ENCODE measurements at places on chromosomes 12 and 14.

GRCh38 chr12:52495389-52495788 lies 2.3 kb upstream of the KRT6A start:
- no peak for DNase-seq

DNA sequence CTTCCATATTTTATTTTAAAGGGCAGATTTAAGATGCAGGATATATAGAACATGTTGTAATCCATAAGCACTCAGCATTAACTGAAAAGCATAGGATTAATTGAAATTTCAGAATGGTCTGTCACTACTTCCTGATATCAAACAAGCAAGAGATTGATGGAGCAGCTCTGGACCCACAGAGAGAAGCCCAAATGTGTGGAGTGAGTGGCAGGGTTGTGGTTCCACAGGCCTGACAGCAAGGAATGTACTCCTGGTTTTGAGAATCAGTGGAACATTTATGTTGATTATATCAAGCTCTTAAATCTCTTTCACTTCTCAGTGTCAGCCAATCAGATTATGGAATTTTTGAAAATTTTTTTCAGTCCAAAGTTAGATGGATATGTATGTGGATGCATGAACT lies 267.6 kb upstream of the PRICKLE1 start:
- no peak for DNase-seq

GRCh38 chr14:53295985-53296582 lies 143.0 kb upstream of the DDHD1 start:
- no peak for DNase-seq

DNA sequence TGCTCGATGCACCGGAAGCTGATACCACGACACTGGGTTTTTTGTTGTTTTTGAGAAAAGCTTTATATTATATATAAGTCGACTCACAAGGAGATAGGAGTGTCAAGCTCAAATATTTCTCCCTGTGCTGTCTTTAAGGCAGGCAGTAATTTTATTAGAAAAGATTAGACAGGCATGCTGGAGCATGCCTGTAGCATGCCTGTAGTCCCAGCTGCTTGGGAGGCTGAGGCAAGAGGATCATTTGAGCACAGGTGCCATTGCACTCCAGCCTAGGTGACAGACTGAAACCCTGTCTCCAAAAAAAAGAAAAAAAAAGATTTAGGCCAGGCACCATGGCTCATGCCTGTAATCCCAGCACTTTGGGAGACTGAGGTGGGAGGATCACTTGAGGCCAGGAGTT lies 51.8 kb downstream of the GNS start:
- DNase-seq: no peak

DNA sequence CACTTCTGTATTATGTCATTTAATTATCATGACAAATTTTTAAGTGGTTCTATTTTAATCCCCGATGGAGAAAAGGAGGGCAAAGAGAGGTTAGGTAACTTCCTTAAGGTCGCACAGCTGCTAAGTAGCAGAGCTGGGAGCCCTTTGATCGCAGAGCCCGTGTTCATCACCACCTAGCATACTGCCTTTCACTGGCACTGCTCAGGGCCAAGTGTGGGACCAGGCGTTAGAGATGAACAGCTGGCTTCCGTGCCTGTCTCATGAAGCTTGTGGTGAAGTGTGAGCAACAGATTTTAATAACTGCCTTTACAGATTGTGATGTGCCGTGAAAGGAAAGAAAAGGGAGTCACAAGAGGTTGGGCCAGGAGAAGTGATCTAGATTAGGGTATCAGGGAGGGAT lies 273.6 kb downstream of the AKAP6 start:
- DNase-seq: no peak

- DNase-seq: no peak
Measured at GRCh38 chr12:107480836-107481608, 204.6 kb upstream of the PWP1 start.

DNA sequence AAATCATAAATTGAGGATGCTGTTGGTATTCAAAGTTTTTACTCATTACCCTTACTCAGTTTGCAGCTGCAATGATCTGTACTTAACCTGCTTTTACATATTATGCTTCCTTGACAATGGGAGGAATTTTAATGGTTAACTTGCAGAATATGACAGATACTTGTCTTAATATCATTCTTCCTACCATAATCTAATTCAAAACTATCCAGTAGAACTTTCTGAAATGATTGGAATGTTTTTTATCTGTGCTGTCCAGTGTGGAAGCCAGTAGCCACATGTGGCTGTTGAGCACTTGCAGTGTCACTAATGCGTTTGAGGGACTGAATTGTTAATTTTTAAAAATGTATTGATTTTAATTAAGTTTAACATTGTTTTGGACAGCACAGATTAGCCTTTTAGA lies 23.5 kb downstream of the FGFR1OP2 start:
- no peak for DNase-seq

- no peak for DNase-seq
Measured at GRCh38 chr12:19461999-19462398, 22.7 kb downstream of the AEBP2 start.

GRCh38 chr12:55642267-55642666 lies 5.6 kb downstream of the OR10P1 start:
- DNase-seq: no peak

DNA sequence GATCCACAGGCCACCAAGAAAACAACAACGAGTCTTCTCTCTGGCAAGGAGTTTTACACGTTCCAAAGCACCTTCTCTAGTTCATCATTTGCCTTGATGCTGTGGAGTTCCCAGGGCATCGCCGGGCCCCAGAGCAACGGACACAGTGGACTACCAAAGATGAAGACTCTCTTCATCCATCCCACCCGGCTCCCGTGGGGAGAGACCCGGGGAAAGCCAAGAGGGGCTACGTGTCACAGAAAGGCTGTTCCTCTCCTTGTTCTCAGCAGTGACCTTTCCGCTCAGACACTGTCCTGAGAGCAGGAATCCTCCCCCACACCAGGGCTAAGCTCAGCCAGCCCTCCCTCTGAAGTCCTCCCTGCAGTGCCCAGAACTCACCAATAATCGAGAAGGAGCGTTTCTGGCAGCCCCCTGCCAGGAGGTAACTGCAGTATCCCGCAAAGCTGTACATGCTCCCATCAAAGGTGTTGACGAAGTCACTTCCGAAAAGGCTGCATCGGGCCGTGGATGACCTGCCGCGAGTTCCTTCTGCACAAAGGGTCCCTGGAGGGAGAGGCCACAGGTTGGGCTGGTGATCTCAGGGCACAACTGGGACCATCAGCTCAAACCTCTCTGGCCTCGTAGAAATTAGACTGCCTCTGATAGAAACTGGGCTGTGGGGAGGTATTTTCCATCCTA lies 3.5 kb downstream of the VWF start:
- DNase-seq: no peak

- DNase-seq: no peak
Measured at GRCh38 chr12:14263742-14264141, 101.7 kb upstream of the ATF7IP start.

GRCh38 chr12:124469193-124469888 lies 98.1 kb downstream of the NCOR2 start:
- no peak for DNase-seq

DNA sequence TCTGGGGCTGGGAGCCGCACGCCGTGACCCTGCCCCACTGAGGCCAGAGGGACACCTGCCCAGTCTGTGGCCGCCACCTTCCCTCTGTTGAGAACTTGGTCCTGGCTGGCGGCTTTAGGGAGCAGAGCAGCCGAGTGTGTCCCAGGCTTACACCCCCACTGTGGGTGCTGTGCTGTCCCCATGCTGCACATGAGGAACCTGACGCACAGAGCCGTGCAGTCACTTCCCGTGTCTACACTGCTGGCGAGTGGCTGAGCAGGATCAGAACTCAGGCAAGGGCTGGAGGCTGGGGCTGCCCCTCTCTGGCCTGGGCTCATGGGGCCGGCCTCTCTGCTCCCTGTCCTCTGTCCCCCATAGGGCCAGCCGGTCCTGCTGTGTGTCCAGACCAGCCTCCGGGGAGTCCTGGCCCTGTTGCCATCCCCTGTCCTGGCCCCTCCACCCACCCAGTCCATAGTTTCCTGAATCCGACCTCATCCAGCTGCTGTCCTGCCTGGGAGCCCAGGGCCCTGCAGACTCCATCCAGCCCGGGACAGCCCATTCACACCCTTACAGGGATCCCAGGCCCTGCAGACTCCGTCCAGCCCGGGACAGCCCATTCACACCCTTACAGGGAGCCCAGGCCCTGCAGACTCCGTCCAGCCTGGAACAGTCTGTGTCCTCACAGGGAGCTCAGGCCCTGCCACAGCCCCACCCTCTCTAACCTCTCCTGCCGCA lies 10.3 kb downstream of the FBRSL1 start:
- DNase-seq: no peak

- no peak for DNase-seq
Measured at GRCh38 chr12:78959556-78959955, 95.0 kb downstream of the SYT1 start.

DNA sequence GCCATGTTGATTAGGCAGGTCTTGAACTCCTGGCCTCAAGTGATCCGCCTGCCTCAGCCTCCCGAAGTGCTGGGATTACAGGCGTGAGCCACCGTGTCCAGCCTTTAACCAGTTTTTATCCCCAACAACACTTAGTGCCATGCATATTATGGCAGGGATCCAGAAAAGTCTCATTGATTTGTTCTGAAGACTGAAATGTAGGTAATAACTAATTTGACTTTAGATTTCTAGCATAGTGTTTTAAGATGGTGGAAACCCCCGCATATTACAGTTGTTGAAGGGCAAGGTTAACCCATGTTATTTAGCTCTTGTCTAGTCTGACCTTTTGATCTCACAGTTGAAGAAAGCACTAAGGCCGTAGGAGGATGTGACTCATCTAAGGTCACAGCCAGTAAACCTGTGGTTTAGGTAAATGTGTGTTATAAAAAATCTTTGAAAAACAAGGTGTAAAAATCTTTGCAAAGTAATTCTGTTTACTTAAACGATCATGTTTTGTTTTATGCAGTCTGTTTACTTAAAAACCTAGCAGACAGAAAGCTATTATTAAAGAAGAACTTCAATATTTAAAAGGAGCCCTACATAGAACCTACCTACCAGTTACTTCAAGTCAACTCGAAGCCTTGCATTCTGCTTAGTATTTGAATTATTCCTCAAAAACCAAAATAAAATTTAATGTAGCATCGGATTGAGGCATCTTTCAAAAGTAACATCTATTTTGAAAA lies 24.8 kb downstream of the BICDL1 start:
- peak; percentile 67 for DNase-seq

DNA sequence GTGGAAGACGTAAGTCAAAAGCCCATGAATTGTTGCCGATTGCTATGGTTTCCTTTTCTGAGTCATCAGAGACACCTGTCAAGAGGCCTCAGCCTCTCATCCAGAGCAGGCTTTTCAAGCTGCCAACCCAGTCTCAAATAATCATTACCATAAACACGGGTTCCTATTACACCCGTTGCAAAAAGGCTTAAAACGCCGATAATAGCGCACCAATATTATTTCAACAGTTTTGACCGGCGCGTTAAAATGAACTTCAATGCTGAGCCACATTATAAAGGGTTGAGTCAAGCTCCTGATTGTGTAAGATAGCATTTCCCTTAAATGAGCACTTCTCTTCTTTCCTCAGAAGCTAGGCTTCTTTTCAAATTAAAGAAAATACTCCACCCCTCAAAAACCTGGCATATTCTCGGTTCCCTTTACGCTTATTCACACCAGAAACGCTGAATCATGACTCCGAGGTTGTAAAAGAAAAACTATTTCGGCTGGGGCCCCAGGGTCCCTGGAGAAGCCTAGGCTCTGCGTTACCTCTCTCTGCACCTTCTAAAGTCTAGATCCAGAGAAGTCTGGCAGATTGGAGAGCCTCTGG lies 1.4 kb downstream of the TMTC1 start:
- DNase-seq: no peak

DNA sequence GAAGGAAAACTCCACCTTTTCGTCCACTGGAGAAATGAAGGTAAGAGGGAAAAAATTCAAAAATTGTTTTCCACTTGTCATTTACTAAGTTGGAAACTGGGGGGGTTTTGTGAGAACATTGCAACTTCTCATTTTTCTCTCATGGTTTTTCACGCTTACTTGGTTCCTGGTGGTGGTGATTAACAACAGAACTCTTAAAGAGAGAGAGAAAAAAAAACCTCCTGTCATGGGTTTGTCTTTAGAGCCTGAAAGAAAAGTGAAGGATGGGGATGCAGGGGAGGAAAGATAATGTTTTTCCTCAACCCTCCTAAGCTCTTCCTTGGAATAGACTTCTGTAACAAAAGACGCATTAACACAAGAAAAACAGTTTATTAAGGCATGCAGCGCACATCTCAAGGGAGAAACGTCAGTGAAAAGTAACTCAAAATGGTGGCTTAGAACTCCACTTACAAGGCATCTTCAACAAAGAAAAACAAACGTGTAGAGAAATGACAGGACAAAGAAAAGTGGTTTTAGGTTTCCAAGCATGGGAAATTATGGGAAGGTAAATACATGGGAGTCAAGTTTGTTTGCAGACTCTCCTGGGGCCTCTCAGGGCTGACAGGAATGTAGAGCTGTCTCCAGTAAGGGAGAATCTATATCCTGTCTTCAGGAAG lies 81.9 kb upstream of the ATF7IP start:
- peak; percentile 76 for DNase-seq

DNA sequence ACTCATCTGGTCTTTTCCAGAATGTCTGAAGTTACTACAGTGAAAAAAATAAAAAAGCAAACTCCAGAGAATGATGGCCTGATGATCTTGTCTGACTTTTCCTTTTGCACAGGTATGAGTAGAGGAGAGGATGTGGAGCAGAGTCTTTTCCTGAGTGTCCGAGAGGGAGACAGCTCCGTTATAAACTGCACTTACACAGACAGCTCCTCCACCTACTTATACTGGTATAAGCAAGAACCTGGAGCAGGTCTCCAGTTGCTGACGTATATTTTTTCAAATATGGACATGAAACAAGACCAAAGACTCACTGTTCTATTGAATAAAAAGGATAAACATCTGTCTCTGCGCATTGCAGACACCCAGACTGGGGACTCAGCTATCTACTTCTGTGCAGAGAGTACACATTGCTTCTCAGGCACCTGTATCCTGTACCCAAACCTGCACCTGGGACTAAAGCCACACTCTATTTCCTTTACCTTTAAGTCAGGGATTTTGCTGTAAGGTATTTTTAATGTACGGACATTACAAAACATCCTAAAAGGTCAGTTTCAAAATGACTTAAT lies 75.8 kb upstream of the OR4E1 start:
- no peak for DNase-seq

DNA sequence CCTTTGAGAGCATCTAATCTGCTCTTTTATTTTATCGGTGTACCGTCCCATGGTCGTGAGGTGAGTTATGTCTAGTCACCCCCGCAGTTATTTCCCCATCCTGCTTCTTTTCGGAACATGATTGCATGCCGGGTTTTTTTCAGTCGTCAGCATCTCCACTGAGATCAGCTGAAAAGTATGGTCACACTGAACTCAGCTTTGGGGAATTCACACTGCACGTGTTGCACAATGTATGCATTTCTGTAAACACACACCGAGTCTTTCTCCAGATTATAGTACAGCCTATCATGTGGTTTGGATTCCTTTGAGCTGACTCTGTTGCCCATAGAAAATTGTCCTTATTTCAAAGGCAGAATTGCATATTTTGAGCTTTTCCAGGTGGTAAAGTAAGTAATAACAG lies 24.6 kb downstream of the PLXNC1 start:
- DNase-seq: no peak

- DNase-seq: no peak
Measured at GRCh38 chr14:99194136-99194535, 77.9 kb downstream of the BCL11B start.
